Motor neuron (in vitro differentiated cells): ENCODE measurements at places on chromosomes 7 and 10. TPM values are rescaled to one million over a fixed set of nuclear protein-coding genes. Genes with fewer than 3 reads are reported as not detected.

Gene SPDYE16
- 1.8 and 2.4 TPM in 2 replicates for total RNA-seq

Gene TMEM196
- 0.15 and 0.52 TPM in 2 replicates for total RNA-seq

Gene PTN
- 1.5 and 2.4 TPM in 2 replicates for total RNA-seq

Gene CPXM2
- 0.05 TPM in 1 of 2 replicates, not detected in the other for total RNA-seq

Gene PALD1
- total RNA-seq, result 8.5 and 10.3 TPM in 2 replicates

Gene WIPF3
- 0.34 and 0.52 TPM in 2 replicates for total RNA-seq

Gene ACSL5
- 5.3 TPM in 2 replicates for total RNA-seq

Gene FANK1
- total RNA-seq, result 3.0 and 5.5 TPM in 2 replicates

Gene PLEKHA8
- total RNA-seq, result 7.7 and 10.2 TPM in 2 replicates

Gene ACHE
- 4.2 and 5.2 TPM in 2 replicates for total RNA-seq

Gene PTPN20
- total RNA-seq, result 0.71 TPM in 1 of 2 replicates, not detected in the other

Gene TBX20
- total RNA-seq, result 0.09 and 0.21 TPM in 2 replicates

Gene SYCE1
- 0.41 and 0.59 TPM in 2 replicates for total RNA-seq

Gene GNGT1
- not detected in 2 replicates for total RNA-seq

Gene SLC39A12
- total RNA-seq, result 0.11 TPM in 1 of 2 replicates, not detected in the other

Gene SPRN
- 2.9 and 3.6 TPM in 2 replicates for total RNA-seq
